Small intestine (tissue), 16 donors: ENCODE measurements at places on chromosomes 3 and 15.

DNA sequence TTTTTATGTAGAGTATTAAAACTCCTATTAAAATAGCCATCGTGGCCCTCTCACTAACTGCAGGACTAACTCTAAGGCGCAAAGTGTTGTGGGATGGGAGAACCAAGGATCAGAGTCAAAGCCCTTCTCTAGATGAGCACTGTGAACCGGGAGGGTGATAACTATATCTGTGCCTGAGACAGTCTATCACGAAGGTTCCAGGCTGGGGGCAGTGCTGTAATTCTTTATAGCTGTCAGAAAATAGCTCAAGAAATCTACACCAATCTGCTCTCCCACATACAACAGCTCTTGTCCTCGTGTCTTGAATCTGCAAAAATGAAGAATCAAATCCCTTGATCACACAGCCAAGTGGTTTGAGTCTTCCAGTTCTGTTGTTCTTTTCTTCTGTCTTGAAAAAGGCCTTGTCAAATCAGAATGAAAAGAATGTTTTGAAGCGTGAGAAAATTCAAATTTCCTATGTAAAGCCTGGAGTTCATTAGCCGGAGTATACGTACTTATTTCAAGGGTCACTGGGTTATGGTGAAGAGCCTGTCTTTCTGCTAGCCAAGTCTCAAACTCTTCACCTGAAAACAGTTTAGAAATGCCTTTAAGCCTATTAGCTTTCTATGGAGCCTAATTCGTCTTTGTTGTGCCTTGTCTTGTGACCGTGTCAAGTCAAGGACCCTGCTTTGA, 185.3 kb upstream of the NECTIN3 start:
- DNase-seq: no peak

GRCh38 chr3:2948882-2949281, 161.3 kb downstream of the IL5RA start:
- no peak for DNase-seq

DNA sequence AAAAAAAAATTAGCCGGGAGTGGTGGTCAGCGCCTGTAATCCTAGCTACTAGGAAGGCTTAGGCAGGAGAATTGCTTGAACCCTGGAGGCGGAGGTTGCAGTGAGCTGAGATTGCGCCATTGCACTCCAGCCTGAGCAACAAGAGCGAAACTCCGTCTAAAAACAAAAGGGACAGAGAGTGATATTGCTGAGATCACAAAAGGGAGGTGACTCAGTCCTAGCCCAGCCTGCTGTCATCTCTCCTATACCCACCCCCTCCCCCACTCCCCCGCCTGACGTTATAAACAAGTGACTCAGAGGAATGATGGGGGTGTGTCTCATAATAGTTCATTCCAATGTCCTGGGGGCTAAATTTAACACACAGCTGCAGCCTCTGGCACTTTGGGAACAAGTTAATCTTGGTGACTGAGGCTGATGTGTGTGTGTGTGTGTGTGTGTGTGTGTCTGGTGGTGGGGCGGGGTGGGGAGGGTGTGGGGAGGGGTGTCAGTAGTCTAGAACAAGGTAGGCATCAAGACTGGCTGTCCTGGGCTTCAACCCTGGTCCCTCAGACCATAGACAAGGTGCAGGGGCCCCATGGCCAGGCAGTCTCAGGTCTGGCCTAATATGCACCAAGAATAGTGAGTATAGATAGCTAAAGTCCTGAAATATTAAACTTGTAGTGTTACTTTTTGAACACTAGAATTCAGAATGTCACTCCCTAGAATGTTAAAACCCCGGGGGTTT, 1.3 kb upstream of the KLHL40 start:
- peak; percentile 15 for DNase-seq

GRCh38 chr3:155417119-155417517, 123.6 kb upstream of the STRIT1 start:
- no peak for DNase-seq

DNA sequence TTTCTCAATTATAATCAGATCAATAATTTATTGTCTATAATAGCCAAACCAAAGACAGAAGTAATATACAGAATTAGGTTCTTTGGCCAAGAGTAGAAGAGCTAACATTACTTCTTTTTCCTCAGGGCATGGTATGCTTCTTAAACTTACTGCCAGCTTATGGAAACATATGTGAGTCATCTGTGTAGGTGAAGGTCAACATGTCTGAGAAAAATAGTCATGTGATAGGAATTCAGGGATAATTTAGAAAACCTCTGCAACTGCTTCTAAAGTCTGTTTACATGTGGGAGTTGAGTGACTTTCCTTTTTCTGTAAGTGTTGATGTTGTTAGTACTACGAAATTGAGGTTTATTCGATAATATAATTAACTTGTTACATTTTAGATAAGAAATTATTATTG, 19.2 kb upstream of the MAP6D1 start:
- DNase-seq: no peak

- no peak for DNase-seq
Measured at GRCh38 chr15:43267439-43267838, 711 bp upstream of the TGM5 start.

- DNase-seq: no peak
Measured at GRCh38 chr15:89123181-89123525, 34.9 kb downstream of the ABHD2 start.
